ENCODE measurements at places on chromosomes 7 and 10. TPM values are rescaled to one million over a fixed set of nuclear protein-coding genes. Genes with fewer than 3 reads are reported as not detected.
A peak's percentile ranks its signal among the peaks of the same experiment; 100 is the strongest.

FAM237B gene
- total RNA-seq: not detected

DOCK4 gene
- 1.1 TPM for total RNA-seq

PNLIPRP3 gene
- not detected for total RNA-seq

CHST3 gene
- 0.88 TPM for total RNA-seq

EIF4H gene
- 255 TPM for total RNA-seq

ADAMTS14 gene
- 0.11 TPM for total RNA-seq

TBX20 gene
- not detected for total RNA-seq

OPN4 gene
- not detected for total RNA-seq

ZNF853 gene
- total RNA-seq: 1.7 TPM

STK31 gene
- total RNA-seq: 0.07 TPM

C10orf62 gene
- not detected for total RNA-seq

SPDYE1 gene
- not detected for total RNA-seq

PVRIG gene
- 20.8 TPM for total RNA-seq

- DNase-seq: no peak
Measured at GRCh38 chr7:2260820-2261219, 18.8 kb downstream of the NUDT1 start.

DNA sequence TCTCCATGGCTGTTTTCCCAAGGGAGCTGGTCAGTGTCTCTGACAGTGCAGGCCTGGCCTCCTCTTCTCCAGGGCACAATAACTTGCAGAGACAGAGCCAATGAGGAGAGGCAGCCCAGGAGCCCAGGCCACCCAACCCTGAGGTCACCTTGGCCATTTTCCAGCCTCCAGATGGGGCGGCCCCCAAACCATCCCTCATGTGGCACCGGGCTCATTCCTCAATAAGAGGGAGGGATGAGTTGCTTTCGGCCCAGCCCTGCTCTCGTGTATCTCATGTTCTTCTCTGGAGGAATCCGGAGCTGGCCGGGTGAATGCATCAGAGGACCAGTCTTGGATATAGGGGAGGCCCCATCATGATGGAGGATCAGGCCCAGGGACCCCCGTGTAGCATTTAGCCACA, 98.9 kb downstream of the C10orf105 start:
- DNase-seq: no peak

- DNase-seq: no peak
Measured at GRCh38 chr10:75334720-75335119, 66.8 kb downstream of the ZNF503 start.

GRCh38 chr10:77234599-77234998, 403.0 kb downstream of the KCNMA1 start:
- DNase-seq: no peak

DNA sequence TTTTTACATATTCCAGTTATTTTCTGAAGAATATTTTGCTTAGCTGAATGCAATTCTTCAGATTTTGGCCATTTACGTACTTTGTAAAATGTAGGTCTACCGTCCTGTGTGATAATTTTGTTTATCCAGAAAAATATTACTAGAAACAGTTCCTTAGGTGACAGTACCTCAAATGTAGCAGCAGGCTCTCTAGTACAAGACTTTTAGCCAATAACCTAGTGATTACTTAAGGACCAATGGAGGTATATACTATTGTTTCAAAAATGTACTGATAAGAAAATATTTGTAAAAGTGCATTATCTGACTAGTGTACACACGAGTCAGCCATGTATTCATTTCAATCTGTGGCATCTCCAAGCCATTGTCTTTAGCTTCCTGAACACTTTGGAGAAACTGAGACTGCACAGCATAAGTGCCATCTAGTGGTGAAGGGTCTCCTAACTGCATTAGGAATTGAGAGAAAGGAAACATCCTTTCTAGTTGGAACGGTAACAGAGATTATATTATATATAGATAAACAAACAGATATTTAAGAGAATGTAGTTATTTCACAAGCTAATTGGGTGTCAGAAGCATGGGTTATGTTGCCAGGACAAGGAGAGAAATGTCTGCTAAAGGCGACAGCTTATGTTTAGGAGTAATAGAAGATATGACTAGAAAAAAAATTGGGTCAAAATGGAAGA, 23.7 kb downstream of the RTKN2 start:
- DNase-seq: peak; percentile 58

GRCh38 chr7:113141803-113142202, 23.4 kb upstream of the SMIM30 start:
- no peak for DNase-seq

DNA sequence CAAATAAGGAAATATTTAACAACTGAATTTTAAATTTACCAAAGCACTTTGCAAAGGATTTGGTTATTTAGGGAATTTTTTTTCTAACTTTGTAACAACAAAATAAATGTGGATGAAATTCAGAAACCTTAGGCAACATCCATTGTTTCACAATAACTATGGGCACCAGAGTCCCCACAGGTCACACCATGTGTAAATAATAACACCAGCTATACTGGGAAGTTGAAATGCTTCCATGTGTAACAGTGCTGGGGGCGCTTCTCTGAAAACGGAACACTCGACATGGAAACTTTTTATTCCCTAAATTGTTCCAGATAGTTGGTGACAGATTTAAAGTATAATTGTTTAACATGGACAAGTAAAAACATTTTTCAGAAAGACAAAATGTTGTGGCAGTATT, 818.6 kb downstream of the TNS3 start:
- DNase-seq: no peak

- DNase-seq: peak; percentile 89
Measured at GRCh38 chr7:1086588-1087464, 1.1 kb upstream of the GPER1 start.

GRCh38 chr7:10889266-10889898, 84.3 kb upstream of the PHF14 start:
- DNase-seq: no peak

GRCh38 chr7:69090936-69091335, 507.3 kb upstream of the AUTS2 start:
- DNase-seq: no peak

DNA sequence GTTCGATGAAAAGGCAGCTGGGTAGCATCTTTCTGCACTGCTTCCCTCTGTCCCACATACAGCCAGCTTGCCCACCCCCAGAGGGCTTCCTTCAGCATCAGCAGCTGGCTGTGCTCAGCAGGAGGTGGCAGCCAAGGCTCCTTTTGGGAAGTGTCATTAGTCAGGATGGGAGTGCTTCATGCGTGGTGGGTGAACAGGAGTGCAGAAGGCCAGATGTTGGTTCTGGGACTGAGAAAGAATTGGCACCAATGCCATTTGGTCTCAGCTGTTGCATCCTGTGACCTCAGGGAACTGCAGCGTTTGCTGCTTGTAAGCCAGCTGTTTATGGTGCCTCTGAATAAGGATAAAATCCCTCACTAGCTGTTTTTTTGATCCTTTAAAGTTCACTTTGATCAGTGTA, 131.1 kb upstream of the SORCS3 start:
- DNase-seq: no peak

DNA sequence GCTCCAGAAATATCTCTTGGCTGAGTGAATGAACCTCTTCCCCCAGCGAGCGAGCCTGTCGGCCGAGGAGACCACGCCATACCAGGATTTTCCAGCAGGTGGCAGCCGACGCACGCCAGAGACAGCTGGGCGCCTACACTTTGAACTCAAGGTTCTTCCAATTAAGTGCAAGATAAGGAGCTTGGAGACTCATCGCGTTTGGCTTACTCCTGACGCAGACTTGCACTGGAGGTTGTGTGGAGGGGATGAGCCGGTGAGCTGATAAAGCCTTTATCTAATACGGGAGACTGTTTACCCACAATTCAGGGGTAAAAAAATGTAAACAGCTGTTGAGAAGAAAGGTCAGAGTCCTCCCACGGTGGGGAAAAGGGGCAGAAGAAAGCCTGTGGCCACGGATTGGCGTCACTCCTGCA, 45.9 kb upstream of the EMX2 start:
- DNase-seq: peak; percentile 58

GRCh38 chr7:4904346-4904745, 20.8 kb upstream of the RADIL start:
- no peak for DNase-seq

GRCh38 chr10:111650088-111650487, 533.5 kb downstream of the GPAM start:
- DNase-seq: no peak

DNA sequence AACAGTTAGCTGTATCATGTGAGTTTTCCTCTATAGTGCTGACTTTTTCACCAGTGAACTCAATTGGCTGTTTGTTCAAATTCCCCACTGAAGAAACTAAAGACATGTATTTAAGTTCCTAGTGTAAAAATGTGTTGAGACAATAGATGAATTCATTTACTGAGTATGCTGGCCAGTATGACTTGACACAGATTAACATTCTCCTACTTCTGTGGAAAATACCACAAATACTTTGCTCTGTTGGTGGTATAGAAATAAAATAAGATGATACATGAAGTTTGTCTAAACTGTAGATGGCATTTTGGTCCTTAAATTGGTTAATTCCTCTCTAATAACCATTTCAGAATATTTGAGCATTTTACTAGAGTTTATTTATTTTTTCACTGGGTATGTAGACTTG, 227.7 kb upstream of the TEX47 start:
- DNase-seq: no peak

DNA sequence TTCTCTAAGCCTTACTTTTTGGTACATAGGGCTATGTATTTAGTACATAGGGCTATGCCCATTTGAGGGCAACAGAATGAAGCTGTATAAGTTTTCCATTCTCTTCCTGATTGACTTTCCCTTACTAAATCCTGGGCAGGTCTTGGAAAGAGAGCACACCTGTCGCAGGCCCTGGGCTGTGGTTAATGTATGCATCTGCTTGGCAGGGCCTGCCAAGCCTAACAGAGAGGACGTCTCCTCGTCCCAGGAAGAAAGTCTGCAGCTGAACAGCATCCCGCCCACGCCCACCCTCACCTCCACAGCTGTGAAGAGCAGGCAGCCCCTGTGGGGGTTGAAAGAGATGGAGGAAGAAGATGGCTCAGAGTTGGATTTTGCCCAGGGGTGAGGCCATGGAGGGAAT, 8.9 kb upstream of the PVRIG start:
- peak; percentile 14 for DNase-seq

- DNase-seq: no peak
Measured at GRCh38 chr7:107911981-107912380, 21.0 kb downstream of the DLD start.

GRCh38 chr7:73885975-73886798, 25.2 kb downstream of the TMEM270 start:
- no peak for DNase-seq

DNA sequence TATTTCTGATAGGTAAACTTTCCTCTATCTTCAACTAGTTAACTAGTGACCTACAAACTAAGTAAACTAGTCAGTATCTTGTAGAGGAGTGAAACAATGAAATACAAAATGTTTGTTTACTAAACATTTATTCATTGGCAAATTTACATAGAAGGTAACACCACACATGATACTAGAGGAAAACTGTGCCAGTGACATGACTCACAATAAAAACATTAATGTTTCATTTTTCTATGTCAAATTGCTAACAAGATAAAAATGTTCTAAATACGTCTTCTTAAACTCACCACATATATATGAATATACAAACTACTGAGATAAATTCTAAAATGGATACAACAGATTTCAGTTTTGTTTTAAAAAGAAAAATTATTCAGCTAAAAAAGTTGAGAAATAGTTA, 471.3 kb downstream of the PARD3 start:
- DNase-seq: no peak

DNA sequence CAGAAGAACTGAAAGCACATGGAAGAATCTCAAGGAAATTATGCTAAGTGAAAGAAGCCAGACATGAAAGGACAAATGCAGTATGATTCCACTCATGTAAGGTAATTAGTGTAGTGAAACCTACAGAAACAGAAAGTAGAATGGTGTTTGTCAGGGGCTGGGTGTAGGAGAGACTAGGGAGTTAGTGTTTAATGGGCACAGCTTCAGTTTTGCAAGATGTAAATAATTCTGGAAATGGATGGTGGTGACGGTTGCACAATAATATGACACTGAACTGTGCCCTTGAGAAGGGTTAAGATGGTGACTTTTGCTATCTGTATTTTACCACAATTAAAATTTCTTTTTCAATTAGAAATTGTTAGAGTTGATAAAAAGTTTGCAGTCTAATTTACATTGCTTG, 157.3 kb upstream of the ADCY1 start:
- no peak for DNase-seq

- no peak for DNase-seq
Measured at GRCh38 chr7:46357290-46357689, 436.2 kb upstream of the IGFBP3 start.

DNA sequence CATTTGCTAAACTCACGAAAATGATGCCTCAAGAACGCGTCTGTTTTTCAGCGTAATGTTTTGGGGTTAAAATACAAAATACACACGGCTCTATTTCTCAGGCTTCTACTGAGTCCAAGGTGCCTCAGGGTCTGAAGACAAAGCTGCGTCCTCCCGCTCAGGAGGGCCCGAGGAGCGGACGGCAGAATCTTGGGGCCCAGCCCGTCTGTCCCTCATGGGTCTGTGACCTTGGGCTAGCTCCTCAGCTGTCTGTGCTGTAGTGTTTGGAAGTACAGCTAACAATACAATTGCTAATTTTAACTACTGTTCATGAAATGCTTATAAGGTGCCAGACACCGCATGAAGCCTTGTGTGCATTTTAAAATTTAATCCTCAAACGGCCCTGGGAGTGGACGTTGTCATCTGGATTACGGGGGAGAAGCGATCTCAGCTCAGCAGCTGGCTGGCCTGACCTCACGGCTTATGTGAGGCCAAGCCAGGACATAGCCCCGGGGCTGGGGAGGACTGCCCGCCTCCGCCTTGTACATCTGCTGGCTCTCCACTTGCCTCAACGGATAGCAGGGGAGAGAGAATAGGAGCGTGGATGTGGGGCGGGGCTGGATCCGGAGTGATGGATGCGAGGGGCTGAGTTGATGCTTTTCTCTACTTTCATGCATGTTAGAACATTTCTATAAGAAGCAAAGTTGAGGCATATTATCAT, 357.4 kb downstream of the GLRX3 start:
- DNase-seq: no peak

GRCh38 chr10:19888061-19888660, 71.9 kb downstream of the PLXDC2 start:
- DNase-seq: no peak

GRCh38 chr10:47330804-47331203, 8.6 kb downstream of the GDF2 start:
- DNase-seq: no peak

GRCh38 chr10:133421336-133422222, 2.8 kb downstream of the SPRN start:
- DNase-seq: no peak

DNA sequence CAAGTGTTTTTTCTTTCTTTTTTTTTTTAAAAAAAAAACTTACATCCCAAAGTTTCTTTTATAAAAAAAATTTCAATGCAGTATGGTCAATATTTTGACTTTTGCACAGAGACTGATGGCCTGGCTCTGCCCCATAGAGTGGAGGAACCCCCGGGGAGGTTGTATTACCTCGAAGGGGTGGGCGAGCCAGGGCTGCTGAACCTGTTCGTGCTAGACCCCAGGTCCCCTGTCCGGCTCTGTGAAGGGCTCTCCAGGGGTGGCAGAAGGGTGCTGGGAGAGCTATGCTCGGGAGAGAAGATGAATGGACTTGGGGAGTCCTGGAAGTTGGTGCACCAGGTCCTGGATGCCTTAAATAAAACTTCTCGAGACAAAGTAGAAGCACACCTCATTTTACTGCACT, 446.4 kb upstream of the KLF6 start:
- DNase-seq: no peak

- no peak for DNase-seq
Measured at GRCh38 chr10:43024524-43024923, 52.3 kb upstream of the RET start.

GRCh38 chr10:96747734-96748550, 27.6 kb upstream of the PIK3AP1 start:
- no peak for DNase-seq
